ENCODE measurements at places on chromosomes 16 and 17.
A peak's percentile ranks its signal among the peaks of the same experiment; 100 is the strongest.

DNA sequence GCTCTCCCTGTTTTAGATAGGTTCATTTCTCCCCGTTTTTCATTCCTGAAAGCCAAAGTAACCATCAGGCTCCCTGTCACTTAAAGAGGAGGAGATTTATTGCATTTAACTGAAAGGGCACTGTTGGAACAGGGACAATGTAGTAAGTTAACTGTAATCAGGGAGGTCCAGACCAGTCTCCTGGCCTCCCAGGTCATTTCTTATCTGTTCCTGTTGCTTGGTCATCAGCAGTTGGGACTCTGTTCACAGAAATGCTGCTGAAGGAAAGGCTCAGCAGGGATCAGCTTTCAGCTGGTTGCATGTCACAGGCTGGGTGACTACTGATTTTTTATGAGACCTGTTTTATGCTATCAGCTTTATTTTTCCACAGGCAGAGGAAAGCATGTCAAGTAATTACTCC is 622.6 kb upstream of the GOT2 start:
- DNase-seq: no peak

DNA sequence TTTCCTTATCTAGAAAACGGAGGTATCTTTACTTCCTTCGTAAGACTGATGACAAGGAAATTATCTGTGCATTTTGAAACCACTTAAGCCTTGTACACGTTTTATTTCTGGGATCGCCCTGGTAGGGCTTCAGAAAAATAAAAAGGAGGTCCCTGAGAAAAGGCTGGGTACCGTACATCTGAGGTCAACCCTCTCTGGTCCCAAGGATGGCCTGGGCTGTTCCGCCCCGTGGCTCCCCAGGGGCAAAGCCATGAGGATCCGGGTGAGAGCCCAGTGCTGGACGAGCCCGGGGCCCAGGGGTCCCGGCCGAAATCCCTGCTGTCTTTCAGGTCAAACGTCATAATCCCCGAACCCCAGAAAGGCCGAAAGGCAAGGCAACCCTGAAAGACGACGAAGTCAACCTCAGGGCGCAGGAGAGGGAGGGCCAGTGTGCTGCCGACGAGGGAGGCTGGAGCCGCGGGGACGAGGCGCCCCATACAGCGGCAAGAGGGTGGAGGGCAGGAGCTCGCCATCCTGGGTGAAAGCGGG is 656 bp upstream of the FUS start:
- no peak for DNase-seq

DNA sequence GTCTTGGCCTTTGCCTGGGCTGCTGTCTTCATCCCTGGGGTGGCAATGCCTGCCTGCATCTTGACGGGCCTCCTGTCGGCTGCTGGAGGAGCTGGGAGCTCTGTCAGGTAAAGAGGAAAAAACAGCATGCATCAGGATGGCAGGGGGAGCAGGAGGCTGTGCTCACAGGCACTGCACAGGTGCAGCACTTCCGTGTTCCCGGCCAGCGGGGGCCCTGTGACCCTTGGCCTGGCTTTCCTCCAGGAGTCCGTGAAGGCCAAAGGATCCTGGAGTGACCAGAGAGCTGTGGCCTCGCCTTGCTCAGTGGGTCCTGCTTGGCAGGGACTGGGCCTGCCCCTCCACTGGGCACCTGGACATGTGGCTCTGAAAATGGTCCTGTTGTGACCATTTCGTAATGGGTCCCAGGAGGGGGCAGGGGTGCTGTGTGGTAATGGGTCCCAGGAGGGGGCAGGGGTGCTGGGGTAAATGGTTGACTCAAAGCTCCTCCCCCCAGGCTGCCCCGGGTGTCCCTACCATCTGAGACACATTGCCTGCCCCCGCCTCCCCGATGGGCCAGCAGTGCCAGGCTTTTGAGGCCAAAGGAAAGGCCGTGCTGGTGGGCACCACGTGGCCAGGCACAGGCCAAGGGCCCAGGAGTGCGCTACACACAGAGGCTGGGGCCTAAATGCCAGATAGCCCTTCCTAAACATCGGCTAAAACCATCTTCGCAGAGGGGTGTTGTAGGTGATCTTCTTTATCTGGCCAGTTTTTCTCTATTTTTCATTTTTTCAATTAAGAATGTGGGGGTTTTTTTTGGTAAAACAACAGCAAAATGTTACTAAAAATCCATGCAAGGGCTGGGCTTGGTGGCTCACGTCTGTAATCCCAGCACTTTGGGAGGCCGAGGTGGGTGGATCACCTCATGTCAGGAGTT is 4.0 kb upstream of the FASN start:
- no peak for DNase-seq

GRCh38 chr17:77365584-77366186 is 224.9 kb downstream of the SEC14L1 start:
- no peak for DNase-seq

DNA sequence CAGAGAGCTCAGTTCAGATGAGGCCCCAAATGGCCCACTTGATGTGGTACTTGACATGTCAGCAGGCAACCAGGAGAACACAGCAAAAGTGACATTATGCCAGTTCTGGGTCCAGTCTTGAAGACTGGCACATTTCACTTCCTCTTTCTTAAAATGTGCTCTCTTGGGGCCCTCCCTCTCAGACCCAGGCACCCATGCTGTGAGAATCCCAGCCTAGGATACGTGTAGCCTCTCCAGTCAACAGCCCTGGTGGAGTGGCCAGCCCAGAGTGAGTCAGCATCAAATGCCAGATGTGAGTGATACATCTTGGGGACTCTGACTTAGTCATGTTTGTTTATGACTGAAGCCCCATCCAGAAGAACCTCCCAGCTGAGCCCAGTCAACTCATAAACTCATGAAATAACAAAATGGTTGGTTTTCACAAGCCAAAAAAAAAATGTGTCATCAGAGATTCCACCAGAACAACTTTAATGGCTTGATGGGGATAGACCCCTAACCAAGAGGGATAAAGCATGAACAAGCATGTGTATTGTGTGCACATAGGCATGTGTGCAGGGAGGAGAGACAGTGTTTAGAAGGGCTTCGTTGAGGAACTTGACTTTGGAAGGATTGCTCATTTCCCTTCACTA is 82.5 kb upstream of the TNRC6C start:
- DNase-seq: no peak

- no peak for DNase-seq
Measured at GRCh38 chr17:68205808-68206720, 41.8 kb upstream of the AMZ2 start.

DNA sequence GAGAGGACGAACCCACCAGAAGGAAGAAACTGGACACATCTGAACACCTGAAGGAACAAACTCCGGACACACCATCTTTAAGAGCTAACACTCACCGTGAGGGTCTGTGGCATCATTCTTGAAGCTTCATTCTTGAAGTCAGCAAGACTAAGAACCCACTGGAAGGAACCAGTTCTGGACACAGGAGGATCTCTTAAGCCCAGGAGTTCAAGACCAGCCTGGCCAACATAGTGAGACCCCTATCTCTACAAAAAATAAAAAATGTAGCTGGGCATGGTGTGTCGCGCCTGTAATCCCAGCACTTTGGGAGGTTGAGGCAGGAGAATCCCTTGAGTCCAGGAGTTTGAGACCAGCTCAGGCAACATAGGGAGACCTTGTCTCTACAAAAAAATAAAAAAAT is 20.5 kb upstream of the WIPF2 start:
- DNase-seq: no peak

GRCh38 chr17:48211011-48211410 is 103.4 kb downstream of the SNX11 start:
- DNase-seq: no peak

GRCh38 chr17:75981019-75981615 is 2.1 kb downstream of the TEN1 start:
- DNase-seq: no peak

DNA sequence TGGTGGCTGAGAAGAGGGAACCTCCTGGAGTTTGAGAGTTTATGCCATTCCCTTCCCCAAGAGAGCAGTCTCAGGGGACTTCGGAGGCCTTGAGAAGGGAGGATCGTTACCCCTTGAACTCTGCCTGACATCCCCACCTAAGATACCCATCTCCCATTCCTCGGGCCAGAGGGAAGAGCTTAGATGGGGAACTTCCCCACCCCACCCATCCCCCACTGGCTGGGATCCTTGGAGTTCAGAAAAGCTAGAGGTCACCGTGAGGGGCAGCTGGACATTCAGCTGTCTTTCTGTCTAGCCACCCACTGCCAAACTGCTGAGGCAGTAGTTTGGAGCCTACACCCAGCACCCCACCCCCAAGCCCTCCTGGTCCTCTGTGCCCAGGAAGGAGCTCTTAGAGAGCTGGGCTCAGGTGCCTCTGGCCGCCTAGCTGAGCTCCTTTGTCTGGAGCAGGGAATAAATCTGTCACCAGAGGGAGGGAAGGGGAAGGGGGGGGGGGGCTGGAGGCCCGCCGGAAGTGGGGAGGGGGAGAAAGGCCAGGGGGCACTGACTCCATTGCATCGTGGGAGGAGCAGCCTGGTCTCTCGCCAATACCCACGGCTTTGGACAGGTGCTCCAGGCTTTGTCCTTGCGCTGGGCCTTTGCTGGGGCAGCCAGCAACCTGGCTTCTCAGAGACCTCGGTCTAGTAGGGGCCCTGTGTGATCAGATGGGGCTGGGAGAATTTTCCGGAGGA is 1.0 kb downstream of the HSD11B2 start:
- DNase-seq: no peak

- DNase-seq: no peak
Measured at GRCh38 chr16:73058221-73058615, 10.3 kb upstream of the ZFHX3 start.

GRCh38 chr17:38557836-38558727 is 47.7 kb downstream of the SRCIN1 start:
- peak; percentile 83 for DNase-seq

DNA sequence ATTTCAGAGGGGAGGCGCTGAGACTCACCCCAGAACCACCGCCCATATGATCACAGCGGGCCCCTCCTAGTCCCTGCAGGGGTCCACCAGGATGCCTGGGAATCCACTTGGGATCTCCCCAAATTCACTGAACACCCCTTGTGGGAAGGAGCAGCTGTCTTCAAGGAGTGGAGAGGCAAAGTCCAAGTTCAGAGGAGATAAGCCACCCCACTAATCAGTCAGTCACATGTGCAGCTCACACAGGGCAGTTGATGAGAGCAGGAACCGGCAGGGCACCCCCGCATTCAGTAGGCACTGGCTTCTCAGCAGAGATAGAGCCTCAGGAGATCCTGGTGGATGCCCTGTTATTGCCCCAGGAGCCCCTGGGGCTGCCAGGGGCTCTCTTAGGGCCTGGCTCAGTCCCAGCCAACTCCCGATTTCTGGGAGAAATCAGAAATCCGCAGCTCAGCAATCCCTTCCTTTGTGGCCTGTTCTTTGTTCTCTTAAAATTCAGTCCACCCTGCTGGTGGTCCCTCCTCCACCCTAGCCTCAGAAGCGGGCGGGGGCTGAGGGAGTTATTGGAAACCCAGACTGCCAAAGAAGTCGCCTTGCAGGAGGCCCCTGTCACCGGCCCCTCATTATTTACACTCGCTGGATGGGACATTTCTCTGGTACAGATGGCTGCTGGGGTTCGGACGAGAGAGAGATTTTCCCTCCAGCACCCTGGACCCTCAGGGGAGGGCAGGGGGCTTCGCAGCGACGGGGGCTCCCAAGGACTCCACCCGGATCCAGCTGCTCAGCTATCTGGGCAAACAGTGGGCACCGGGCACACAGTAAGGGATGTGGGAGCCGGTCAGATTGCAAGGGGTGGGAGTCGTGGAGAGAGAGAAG is 1.8 kb downstream of the CDC42EP4 start:
- DNase-seq: no peak

Data from left kidney (tissue), 8 donors.